Foreskin keratinocyte (primary cell): ENCODE measurements at places on chromosomes 16 and 17.

GRCh38 chr17:4594931-4595684 lies 10.8 kb downstream of the SMTNL2 start:
- no peak for DNase-seq

DNA sequence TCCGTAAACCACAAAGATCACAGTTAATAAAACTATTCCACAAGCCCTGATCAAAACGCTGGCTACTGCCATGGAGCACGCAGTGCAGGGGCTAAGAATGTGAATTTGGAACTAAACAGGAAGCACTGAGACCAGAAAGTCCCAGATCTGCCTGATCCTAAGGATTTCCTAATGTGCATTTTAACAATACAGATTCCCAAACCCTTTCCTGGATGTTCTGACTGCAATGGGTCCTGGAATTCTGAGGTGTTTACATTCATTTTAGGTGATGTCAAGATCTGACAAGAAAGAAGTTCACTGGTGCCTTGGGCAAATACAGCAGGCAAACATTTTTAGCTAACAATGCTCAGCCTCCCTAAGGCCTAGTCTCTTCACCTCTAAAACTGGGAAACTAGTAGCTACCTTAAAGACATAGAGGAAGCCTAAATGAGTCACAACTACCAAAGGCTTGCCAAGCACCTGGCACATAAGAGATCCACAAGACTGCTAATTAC lies 10.3 kb downstream of the NSMCE1 start:
- peak; percentile 81 for DNase-seq

DNA sequence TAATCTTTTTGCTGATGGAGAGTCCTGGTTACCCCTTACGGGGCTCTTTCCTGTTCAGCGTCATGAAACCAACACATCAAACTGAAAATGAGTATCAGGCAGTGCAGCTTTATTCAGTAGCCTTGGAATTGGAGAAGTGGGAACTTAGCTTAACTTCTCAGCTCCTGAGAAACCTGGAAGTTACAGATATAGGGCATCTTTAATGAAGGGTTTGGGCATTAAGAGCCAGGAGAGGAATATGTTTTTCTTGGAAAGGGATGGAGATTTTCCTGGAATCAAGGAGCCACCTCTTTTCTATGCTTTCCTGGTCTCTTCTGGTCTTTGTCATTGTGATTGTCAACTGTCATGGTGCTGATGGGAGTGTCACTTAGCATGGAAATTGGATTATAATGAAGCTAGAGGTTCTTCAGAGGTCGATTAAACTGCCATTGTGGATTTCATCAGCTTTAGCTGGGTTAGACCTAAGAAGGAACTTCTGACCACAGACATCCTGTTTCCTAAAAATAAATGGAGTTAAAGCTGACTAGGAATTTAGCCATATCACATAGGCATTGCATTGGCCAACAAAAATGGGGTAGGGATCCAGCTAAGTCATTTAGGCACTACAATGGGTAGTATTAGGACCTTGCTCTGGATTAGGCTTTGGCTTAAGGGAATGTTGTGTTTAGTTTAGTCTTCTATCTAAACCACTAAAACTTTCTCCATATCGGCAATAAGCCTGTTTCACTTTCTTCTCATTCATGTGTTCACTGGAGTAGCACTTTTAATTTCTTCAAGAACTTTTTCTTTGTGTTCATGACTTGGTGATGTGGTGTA lies 186.4 kb downstream of the BCAS3 start:
- no peak for DNase-seq

- DNase-seq: no peak
Observed at GRCh38 chr17:66983414-66984021, 19.0 kb downstream of the CACNG4 start.

GRCh38 chr17:2093349-2093748 lies 38.4 kb downstream of the HIC1 start:
- DNase-seq: peak; percentile 72

- DNase-seq: peak; percentile 65
Observed at GRCh38 chr16:47477679-47478078, 16.5 kb downstream of the PHKB start.

DNA sequence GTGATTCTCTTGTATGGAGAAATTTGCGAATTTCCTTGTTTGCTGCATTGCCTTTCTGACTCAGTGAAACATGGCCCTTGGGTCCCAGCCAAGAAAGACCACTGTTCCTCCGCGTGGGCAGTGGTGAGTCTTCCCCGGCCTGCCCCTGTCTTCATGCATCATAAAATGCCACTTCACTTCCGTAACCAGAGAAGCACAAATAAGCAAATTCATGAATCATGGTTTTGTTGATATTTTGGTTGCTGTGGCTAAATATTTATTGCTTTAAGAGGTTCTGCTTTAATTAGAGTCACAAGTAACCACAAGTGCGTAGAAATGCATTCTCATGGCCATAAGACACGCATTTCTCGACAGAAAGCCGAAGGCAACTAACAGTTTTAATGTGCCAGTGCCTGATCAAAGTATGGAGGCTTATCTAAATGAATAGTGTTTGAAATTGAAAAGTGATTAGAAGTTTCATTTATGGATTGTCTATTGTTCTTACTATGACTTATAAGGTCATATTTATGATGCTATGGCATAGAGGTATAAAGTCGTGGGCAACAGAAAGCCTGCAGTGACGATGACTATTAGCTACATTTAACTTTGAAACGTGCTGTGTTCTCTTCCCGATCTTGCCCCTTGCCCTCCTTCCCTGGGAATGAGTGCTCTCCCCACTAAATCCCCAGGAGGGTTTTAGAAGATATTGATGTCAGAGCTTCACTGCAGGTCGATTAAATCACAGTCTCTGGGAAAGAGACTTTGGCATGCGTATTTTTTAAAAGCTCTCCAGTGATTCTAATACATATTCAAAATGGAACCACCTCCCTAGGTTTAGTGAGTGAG lies 76.0 kb downstream of the WIPI1 start:
- no peak for DNase-seq

DNA sequence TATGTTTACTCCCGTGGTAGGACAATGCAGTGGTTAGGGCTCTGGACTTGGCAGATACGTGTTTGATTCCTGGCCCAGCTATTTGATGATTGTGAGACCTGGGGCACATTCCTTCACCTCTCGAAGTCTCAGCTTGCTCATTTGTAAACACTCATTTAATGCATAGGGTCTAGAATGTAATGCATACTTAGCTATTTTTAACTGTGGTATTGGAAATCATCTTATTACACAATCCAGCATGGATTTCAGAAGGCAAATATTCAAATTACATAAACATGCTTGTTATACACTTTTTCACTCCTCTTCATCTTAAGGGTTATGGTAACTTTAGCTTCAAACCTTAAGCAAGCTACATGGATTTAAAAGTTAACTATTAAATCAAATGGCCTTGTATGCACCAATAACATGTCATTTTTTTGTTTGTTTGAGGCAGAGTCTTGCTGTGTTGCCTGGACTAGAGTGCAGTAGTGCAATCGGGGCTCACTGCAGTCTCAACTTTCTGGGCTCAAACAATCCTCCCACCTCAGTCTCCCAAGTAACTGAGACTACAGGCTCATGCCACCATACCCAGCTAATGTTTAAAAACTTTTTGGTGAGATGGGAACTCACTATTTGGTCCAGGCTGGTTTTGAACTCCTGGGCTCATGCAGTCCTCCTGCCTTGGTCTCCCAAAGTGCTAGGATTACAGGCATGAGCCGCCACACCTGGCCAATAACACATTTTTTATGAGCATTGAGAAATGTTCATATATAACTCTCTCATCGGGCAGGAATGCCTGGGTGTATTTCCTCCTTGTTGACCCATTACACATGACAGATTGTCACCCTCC lies 52.5 kb downstream of the VAT1L start:
- DNase-seq: peak; percentile 49

DNA sequence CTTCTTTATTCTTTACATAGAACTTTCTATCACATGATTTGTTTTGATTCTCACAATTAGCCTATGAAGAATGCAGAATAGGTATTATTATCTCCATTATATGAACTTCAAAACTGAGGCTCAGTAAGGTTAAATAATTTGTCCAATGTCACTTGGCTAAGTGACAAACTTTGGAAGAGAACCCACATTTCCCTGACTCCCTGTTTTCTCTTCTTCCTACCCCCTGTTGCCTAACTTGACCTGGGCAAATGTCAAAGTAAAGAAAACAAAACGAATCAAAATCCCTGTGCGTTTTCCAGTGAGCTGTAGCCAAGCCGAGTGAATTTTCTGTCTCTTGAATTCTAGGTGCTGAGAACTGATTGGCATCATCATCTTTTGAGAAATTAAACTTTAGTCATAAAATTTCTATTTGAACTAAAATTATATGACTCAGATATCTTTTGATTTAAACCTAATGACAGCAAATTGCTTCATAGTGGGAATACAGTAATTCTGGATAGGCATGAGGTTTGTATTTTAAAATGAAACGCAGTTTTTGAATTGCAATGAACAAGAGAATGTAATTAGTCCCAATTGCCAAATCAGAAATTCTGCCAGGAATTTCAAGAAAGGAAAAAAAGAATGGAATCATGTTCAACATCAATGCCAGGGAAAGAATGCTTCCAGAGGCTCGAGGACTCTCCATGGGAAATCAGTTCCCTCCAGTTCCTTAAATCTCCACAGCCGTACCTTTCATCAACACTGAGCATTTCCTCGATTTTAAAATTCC lies 4.6 kb upstream of the NACA2 start:
- DNase-seq: no peak

DNA sequence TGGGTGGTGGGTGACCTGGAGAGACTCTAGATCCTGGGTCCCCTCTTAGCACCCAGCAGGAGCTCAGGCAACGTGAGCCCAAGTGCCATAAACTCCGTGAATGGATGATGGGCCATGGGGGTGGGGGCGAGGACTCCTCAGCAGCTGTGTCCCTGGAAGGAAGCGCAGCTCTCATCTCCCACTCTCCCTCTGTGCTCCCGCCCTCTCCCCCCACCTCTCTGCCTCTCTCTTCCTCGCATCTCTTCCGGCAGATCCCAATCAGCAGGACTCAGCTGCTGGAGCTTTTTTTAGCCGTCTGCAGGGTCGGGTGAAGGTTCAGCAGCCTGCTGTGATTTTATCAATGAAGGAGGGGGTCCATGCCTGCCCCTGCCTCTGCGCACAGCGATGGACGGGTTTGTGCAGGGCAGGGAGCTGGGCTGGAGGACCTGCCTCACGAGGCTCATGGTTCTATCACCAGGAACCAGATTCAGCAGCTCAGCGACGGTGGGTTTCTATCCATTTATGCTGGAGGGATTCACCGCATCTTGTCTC lies 8.3 kb downstream of the CCR7 start:
- no peak for DNase-seq

GRCh38 chr16:22330326-22330725 lies 33.1 kb downstream of the POLR3E start:
- no peak for DNase-seq

- DNase-seq: no peak
Observed at GRCh38 chr17:3002538-3003295, 60.7 kb downstream of the OR1D5 start.

DNA sequence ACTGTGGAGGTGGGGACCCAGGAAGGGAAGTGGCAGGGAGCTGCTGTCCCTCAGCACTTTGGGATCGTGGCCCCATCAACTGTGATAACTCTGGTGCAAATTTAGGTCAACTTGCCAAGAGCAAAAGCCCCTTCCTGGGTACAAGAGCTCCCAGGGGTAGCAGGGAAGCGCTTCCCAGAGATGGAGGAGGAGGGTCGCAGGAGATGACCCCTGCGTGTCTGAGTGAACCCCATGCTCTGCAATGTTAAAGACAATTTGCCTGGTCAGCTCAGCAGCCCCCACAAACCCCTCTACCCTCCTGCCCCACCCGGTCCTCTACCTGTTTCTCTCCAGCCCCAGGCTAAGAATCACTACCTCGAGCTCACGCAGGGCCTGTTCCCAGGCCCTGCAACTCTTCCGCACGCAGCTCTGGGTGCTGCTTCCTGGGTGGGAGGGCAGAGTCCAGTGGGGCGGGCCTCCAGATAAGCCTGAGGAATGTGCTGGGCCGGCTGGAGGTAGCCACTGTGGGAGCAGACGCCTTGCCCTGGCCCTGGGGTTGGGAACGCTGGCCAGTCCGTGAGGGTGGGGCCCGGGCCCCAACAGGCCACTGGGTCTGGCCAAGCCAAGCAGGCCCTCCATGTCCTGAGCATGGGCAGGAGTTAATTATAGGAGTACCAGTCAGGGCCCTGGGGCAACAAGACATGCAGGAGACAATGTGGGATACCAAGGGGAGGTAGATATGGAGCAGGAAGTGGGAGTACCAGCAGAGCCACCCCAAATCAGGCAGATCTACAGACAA lies 6.1 kb downstream of the DOK4 start:
- no peak for DNase-seq

GRCh38 chr16:54688339-54688738 lies 242.3 kb upstream of the IRX5 start:
- no peak for DNase-seq

- peak; percentile 59 for DNase-seq
Observed at GRCh38 chr16:12067714-12068401, 91.3 kb downstream of the SNX29 start.

DNA sequence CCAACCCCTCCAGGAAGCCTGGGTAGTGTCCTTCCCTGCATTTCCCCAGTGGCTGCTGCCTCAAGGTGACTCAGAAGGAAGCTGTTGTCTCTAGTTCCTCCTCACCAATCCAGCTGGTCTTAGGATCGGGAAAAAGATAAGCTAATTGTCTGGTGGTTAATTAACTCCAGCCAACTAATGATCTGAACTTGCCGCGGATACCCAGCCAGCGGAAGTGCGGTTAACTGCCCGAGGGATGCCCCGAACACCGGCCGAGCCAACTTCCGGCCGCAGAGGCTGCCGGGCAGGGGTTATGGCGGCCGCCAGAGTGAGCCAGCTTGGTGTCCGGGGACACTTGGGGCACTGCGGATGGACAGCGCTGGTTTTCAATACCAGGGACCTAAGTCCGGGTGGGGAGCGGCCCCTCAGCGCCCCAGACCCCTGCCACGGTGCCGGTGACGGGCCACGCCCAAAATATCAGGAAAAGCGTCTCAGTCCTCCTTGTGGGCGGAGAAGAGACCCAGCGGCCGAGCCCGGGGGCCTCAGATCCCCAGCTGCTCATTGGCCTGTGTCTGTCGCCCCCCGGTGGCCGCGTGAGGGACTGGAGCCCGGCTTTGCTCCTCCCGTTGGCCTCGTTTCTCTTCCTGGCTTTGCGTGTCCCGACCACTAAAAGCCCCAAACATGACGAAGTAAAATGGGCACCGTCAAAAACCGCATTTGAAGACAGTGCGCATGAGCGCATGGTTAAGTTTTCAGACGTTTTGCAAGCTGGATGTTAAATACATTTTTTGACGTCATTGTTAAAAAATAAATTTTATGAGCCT lies 10.2 kb upstream of the PRSS22 start:
- DNase-seq: peak; percentile 70

- DNase-seq: no peak
Observed at GRCh38 chr17:81884968-81885367, 6.4 kb downstream of the ALYREF start.

GRCh38 chr17:50866950-50867362 lies 802 bp upstream of the TOB1 start:
- peak; percentile 93 for DNase-seq

DNA sequence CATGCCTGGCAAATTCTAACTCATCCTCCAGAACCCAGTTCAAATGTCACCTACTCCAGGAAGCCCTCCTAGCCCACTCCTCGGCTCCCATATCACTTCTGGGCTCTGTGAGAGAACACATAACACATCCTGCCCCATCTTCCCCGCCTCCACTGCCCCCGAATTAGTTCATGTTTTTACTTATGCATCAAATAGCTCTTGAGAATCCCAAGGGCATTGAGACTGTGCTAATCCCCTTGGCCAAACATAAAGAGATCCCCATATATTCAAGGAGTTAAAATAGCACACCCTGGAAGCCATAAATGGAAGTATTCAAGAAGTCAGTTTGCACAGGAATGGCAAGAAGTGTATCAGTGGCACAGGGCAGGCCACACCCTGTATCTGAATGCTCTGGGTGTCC lies 2.0 kb upstream of the CREBBP start:
- no peak for DNase-seq

GRCh38 chr17:16304830-16305229 lies 48.4 kb downstream of the CENPV start:
- no peak for DNase-seq

- DNase-seq: no peak
Observed at GRCh38 chr16:83470416-83470815, 337.4 kb upstream of the HSBP1 start.
